NCI-H2107 (cell line): ENCODE measurements at places on chromosomes 4 and X.

DNA sequence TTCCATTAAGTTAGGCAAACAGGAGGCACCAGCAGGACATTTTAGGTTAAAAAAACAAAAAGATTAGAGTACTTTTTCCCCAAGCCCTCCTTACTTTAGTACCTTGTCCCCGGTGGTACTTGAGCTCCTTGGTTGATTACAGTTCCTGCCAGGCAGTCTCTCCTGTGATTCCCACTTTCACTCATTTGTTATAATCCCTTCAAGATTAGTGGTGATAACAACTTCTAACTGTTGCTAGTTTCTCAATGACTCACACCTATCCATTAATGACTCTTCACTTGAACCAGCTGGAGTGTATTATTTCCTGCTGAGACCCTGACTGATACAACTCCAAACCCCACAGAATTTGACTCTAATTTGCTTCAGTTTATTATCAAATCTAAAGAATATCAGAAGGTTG is 765.0 kb upstream of the DIAPH2 start:
- no peak for DNase-seq

DNA sequence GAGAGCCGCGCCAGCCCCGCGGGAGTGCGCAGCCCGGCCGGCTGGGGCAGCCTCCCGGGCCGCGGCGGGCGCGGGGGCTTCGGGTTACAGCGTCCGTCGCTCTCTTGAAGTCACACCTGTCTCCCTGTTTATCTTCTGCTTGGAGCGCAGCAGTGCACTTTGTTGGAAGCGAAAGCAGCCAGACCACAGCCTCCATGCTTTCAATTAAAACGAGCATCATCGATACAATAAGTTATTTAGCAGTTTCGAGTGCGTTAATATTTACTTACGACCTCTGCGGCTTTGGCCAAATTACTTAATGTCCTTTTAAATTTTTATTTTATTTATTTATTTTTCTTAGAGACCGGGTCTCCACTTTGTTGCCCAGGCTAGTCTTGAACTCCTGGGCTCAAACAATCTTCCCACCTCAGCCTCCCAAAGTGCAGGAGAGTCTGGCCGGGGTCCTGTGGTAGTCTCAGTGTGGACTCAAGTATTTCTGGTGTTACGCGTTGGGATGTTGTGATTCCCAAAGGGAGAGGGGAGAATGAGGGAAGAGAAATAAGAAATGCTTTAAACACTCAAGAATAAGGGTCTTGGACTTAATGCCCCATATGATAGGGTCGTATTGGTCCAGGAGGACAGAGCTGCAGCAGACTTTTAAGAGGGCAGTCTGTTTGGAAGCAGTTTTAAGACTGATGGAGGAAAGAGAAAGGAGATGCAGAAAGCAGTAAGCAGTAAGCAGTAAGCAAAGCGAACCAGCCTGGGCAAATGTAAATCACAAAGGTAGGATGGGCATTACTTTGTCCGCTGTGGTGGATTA is 504 bp upstream of the PDLIM3 start:
- DNase-seq, result peak; percentile 35

GRCh38 chrX:140821280-140821679 is 111.7 kb downstream of the LINC00632 start:
- DNase-seq, result no peak

DNA sequence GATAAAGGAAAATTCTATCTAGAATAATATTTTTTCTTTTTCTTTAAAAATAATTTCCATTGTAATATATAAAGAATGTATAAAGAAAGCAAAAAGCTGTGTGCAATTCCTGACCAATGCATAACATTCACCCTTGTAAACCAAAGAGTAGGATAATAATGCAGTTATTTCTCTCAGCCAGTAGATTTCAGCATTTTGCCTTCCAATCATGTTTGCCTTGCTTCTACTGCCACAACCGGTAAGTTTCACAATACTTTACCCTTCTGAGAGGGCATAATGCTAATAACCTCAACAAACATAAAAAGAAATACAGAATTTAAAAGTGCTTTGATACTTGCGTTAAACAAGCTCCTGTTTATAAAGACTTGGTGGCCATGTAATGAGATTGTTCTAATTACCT is 59.9 kb downstream of the CHIC2 start:
- no peak for DNase-seq
